ENCODE measurements at places on chromosomes 5 and 9. TPM values are rescaled to one million over a fixed set of nuclear protein-coding genes. Genes with fewer than 3 reads are reported as not detected.

IFNA2 gene
- not detected for total RNA-seq

DPM2 gene
- total RNA-seq: 13.6 TPM

LCN2 gene
- total RNA-seq: 154 TPM

SPATA31D4 gene
- not detected for total RNA-seq

DEPDC1B gene
- total RNA-seq: 4.6 TPM

CDC26 gene
- 15.8 TPM for total RNA-seq

RAD1 gene
- 16.1 TPM for total RNA-seq

LAMC3 gene
- total RNA-seq: not detected

CCDC152 gene
- not detected for total RNA-seq

PCDH12 gene
- total RNA-seq: not detected

ACSL6 gene
- total RNA-seq: not detected

WDR38 gene
- not detected for total RNA-seq

RIC1 gene
- 33.5 TPM for total RNA-seq

TNFAIP8 gene
- 44.1 TPM for total RNA-seq

HTR1A gene
- not detected for total RNA-seq

SLC24A2 gene
- total RNA-seq: not detected

C9orf153 gene
- 0.48 TPM for total RNA-seq

SH3TC2 gene
- 7.2 TPM for total RNA-seq

PDZD2 gene
- total RNA-seq: 8.3 TPM

LHX6 gene
- total RNA-seq: under 0.01 TPM

IL13 gene
- not detected for total RNA-seq

ITGA2 gene
- 76.4 TPM for total RNA-seq

POC5 gene
- total RNA-seq: 9.6 TPM

PCDHGA1 gene
- total RNA-seq: not detected

HAVCR1 gene
- total RNA-seq: not detected

PIP5K1B gene
- total RNA-seq: not detected

TLR4 gene
- total RNA-seq: 0.64 TPM

C9orf50 gene
- total RNA-seq: not detected

CMYA5 gene
- total RNA-seq: 0.21 TPM

CYLC2 gene
- total RNA-seq: not detected

PKD2L2 gene
- total RNA-seq: under 0.01 TPM

Measured in tracheal epithelial cell (primary cell).